Activated CD4-positive, alpha-beta T cell treated with anti-CD3 and anti-CD28 coated beads, Interleukin-2, amount 50 U/mL, for 16 hours (primary cell): ENCODE measurements at places on chromosomes 1 and 21.
A peak's percentile ranks its signal among the peaks of the same experiment; 100 is the strongest.

DNA sequence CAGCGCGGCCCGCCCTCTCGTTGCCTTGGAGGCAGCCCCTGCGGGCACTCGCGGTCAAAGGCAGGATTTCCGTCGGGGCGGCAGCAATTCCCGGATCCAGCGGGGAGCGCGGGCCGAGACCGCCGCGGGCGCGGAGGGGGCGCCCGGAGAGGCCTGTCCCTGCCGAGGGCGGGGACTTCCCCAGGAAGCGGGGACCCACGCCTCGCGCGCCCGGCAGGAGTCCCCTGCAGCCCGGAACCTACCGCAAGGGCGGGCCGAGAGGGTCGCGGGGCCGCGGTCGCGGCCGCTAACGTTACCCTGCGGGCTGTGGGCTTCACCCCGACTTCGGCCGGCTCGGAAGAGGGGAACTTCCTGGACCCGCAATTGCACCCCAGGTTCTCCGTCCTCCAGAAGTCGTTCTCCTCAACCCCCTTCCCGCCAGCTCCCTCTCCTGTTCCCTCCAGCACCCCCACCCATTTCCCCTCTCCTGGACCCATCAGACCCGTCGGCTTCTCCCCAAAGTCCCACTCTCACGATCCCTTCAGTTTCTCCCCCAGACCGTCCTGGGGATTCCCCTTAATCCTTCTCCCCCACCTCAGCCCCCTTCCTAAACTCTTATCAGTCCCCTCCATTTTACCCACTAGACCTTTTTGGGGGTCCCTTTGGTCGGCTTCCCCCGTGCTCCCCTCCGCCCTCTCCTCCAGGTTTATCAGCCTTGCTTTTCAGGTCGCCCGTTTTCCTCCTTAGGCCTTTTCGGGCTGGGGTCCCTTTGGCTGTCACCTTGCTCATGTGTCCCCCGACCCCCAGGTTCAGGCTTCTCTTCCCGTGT is 604 bp downstream of the FGR start:
- DNase-seq: peak; percentile 28

DNA sequence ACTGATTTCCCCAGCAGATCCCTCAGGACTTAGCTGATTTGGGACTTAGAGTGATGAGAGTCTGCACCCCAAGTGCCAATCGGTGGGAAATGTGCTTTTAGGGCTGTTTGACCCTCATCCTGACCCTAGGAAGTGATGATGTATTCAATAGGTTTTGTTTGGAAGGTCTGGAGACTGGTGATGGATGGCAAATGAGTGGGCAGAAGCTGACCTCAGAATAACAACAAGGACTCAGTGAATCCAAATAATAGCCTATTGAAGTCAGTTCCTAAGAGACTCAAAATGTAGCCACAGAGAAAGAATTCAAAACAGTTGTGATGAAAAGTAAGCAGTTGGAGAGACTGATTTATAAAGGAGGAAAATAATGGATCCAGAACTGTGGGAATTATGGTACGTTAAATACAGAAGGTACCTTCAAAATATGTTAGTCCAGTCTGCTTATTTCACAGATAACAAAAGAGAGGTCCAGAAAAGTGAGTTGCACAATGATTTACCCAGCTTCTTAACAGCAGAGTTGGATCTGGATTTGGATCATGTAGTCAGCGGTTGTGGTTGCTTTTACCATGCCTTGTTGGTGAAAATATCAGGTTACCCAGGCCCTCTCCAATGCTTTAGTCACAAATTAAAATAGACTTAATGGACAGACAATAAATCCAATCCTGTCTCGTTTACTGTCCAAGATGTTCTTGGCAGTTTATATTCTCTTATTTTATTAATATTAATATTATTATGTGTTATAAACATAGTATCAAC is 123.0 kb upstream of the PTBP2 start:
- DNase-seq: no peak

- peak; percentile 78 for DNase-seq
Measured at GRCh38 chr1:167629681-167630567, at the start of gene RCSD1. TSS of gene RCSD1 (plus strand) at chr1:167630232. CDS start at chr1:167630424, 192 bp downstream.

DNA sequence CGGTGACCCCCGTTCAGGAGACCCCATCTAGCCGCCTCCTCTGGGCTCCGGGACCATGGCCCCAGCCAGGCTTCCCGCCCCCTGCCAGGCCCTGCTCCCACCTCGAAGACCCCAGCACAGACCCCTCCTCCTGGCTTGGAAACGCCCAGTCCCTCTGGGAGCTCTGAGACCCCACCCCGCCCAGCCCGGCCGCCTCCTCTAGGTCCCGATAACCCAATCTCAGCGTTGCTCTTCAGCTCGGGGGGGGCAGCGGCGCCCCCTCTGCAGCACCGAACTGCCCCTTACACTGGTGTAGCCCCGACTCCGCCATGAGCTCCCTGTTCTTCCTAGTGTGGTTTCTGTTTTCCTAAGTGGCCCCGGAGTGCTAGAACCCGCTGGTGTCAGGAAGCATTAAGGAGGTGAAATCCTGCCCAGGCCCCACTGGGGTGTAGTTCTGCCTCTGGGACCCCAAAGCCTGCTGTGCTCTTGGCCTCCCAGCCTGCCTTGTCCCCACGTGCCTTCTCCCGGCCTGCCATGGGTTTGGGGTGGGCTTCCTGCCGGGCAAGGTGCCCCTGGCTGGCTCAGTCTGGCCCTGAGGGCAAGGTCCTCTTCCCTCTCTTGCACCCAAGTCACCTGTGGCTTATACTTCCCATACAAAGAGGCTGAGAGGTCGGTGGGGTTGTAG is 10.7 kb upstream of the MMEL1 start:
- no peak for DNase-seq
